Stimulated activated CD4-positive, alpha-beta T cell treated with anti-CD3 and anti-CD28 coated beads, Interleukin-1b, Interleukin-23, amount 100 ng/mL, for 24 hours (primary cell): ENCODE measurements at places on chromosomes 16 and 17.
A peak's percentile ranks its signal among the peaks of the same experiment; 100 is the strongest.

DNA sequence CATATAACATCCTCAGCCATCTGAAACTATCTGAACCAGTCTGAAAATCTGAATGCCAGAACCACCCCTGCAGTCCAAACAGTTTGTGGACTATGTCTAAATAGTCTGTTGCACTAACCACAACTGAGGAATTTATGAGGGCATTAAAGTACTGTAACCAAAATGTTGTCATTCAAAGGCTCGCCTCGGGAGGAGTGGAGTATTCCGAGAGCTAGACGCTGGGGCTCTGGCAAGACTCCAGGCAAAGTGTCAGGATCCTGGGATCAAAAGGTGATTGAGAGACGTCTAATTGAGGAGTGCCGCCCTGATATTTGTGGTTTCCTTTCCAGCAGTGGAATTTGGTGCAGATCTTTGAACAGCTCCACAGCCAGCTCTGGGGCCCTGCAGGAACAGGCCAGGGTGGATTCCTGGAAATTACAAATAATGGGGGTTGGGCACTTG is 142.9 kb upstream of the MYOCD start:
- DNase-seq = no peak

GRCh38 chr16:10655415-10655977 is 39.2 kb downstream of the TEKT5 start:
- DNase-seq = no peak

DNA sequence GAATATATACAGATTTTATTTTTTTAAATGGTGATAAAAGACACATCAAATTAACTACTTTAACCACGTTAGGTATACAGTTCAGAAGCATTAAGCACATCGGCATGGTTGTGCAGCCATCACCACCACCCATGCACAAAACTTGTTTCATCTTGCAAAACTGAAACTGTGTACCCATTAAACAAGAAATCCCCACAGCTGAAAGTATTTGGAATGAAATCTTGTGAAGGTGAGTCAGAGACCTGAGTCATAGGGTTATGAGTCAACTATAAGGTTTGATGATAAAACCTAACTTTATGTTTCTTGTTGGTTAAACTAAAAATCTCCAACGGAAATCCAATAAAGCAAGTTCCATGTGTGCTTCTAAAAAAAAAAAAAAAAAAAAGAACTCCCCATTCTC is 561.6 kb upstream of the PSMD7 start:
- no peak for DNase-seq

GRCh38 chr17:63291258-63291657 is 154.8 kb downstream of the CYB561 start:
- DNase-seq = no peak

GRCh38 chr16:4373356-4373908 is 1.8 kb downstream of the VASN start:
- no peak for DNase-seq

GRCh38 chr17:61803796-61804195 is 59.5 kb downstream of the BRIP1 start:
- no peak for DNase-seq

GRCh38 chr17:5798094-5798493 is 213.8 kb upstream of the NLRP1 start:
- no peak for DNase-seq

- DNase-seq = no peak
Observed at GRCh38 chr16:30750876-30751465, 2.7 kb downstream of the PHKG2 start.

GRCh38 chr16:64282181-64282580 is 839.7 kb downstream of the CDH11 start:
- DNase-seq = no peak

DNA sequence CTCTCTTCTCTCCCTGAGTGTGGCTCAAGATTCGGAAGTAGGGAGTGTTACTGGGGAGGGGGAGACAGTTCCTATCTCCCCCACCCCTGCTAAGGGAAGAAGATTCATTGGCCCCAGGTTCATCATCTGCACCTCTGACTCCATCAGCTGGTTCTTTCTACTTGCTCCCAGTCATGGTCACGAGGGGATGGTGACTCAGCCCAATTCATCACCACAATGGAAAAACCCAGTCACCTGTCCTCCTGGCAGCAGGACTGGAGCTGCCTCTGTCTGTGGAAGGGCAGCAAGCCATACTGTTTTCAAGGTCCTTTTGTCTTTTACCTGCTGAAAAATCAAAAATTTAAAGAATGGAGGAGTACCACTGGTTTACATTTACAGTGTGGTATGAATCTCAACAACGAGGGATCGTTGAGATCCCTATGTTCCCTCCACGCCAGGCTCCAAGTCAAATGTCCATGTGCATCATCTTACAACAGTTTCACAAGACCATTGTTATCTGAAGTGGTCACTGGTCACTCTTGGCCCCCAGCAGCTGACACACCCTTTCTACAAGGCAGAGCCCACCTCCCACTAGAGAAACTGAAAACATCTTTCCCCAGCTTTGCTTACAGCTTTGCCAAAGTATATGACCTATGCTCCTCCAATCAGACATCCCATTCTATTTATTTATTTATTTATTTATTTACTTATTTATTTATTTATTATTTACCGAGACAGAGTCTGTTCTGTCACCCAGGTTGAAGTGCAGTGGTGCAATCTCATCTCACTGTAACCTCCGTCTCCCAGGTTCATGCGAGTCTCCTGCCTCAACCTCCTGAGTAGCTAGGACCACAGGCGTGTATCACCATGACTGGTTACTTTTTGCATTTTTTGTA is 40.4 kb upstream of the NDRG4 start:
- DNase-seq = no peak

DNA sequence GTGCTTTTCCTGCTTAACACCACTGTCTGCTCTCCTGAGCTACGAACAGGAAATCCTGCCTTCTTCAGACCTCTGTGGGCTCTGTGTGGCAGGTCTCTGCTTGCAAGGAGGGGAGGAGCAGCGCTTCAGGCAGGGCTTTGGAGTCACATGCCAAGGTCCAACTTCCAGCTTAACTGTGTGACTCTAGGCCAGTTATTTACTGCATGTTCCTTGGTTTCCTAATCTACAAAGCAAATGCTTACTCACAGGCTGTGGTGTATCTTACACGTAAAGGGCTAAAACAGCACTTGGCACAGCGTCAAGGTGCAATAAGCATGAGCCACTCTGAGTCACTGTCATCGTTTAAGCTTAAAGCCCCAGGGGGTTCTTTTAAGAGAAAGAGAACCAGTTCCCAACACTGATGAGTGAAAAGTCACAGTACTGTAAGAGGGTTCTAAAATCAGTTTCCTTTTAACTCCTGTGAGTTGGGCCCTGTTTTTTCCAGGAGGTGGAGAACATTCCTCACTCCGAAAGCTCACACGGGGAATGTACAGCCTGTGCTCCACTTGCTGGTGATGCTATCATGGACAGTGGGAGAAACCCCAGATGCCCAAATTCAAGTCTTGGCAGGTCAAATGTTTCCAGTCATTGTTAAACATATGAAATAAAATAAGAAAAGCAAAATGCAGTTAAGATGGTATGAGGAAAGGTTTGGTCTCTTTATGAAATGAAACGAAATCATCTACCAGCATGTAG is 54.1 kb upstream of the BCAR1 start:
- DNase-seq = peak; percentile 47

DNA sequence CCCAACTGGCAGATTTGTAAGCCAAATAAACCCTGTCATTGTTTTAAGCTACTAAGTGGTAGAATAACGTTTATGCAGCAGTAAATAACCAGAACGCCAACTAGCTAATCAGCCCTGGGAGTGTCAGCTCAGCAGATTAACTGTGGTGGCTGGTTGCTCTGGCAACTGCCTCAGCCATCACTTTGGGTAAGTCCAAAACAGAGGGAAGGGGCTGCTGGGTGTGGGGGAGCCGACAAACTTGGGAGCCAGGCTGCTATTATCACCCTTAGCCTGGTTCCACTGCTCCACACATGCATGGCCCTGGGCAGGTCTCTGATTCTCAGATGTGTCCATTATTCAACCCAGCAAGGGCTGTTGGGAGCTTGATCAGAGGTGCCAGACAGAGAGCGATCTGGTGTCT is 22.2 kb upstream of the RHOT1 start:
- DNase-seq = no peak

- DNase-seq = no peak
Observed at GRCh38 chr17:2235265-2235664, 68.3 kb downstream of the SMG6 start.

DNA sequence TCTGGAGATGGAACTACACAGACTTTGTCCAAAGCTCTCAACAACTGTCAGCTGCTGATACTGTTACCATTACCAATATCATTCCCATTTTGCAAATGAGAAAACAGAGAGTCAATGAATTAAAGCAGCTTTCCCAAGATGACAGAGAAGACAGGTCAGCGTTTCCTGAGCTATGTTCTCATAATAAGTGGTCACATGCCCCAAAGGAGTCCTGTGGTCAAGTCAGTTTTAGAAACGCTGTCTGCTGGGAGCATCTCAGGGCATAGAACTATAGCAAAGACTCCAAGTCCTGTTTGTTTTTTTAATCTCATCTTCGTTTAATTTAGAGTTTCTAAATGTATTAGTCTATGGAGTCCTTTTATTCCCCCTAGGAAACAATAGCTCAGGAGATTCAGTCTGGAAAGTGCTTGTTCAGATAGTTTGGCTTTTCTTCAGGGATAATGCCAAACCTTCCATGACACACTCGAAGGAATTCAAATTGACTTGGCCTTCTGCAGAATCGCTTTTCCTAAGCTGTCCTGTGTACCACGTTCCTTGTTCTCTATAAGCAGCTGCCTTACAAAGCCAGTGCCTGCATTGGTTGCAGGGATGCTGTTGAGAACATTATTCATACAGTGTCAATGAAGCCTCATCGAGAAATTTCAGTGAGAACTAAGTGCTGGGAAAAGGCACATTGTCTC is 12.1 kb downstream of the CCDC42 start:
- no peak for DNase-seq

GRCh38 chr17:60640503-60640902 is 37.1 kb upstream of the BCAS3 start:
- no peak for DNase-seq

DNA sequence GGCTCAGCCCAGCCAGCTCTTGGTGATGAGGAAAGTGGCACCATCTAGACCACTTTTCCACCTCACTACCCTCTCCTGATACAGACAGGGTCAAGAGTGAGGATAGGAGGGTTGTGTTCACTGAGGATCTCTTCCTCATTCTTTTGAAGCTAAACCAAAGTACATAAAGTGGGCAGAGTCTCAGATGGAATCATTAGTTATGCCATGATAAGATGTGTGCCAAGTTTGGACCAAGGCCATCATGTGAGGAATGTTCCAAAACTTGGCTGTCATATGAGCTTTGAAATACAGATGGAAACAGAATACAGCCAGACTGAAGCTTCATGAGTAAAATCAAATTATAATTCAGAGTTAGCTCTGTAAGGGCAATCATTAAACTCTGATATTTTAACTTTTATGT is 37.2 kb downstream of the ACSM1 start:
- DNase-seq = no peak

DNA sequence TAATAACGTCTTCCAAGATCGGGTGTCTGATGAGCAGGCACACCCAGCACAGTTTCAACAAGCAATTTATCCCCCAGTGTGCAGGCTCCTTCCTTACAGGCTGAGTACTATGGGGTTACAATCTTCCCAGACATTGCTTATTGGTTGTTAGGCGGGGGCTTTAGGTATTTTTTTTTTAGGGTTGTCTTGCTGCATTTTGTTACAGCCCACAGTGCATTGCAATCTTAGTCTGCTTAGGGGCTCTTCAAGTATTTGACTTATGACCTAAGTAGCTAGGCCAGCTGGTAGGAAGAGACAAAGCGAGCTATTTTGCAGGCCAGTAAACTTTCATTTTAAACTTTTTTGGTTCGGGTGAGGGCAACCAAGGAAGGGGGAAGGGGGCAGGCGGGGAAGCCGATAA is 5.8 kb downstream of the PLD6 start:
- no peak for DNase-seq

DNA sequence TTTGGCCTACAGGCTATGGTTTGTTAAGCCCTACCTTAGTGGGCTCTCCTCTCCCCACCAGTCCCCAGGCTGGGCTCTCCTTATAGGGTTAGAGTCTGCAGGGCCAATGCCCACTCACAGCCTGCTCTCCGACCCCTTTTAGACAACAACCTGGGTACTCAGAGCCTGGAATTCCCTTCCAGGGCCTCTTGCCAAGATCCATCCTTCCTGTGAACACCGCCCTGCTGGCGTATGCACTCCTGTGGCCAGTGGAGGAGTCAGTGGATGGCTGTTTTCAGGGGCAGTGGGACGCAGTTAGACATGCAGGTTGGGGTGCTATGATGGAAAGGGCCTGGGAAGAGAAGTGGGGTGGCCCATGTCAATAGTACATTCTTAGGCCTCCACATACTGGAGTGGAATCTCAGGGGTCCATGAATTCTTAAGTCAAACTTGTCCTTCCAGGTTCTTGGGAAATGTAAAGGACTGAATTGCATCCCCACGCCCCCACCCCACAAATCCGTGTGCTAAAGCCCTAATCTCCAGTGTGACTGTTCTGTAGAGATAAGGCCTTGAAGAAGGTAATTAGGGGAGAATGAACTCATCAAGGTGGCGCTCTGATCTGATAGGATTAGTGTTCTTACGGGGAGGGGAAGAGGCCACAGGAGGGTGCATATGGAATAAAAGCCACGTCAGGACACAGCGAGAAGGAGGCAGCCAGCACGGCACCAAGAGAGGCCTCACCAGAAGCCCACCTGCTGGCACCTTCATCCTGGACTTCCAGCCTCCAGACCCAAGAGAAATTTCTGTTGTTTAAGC is 81.6 kb upstream of the CACNG5 start:
- DNase-seq = no peak

DNA sequence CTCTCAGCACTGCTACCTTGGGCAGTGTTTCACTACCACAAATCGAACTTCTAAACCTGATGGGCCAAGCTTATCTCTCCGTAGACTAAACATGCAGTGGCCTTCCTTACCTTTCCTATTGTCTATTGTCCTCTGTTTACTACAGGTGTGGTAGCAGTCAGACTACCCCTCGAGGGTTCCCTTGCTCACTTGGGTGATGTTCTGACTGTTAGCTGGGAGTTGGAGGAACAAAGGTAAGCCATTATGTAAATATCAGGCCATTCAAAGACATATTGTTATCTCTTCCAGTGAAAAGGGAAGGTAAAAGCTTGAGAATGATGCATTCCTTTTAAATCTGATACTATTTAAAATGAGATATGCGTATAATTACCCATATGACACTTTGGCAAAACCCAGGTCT is 828.3 kb upstream of the EEF2KMT start:
- no peak for DNase-seq

DNA sequence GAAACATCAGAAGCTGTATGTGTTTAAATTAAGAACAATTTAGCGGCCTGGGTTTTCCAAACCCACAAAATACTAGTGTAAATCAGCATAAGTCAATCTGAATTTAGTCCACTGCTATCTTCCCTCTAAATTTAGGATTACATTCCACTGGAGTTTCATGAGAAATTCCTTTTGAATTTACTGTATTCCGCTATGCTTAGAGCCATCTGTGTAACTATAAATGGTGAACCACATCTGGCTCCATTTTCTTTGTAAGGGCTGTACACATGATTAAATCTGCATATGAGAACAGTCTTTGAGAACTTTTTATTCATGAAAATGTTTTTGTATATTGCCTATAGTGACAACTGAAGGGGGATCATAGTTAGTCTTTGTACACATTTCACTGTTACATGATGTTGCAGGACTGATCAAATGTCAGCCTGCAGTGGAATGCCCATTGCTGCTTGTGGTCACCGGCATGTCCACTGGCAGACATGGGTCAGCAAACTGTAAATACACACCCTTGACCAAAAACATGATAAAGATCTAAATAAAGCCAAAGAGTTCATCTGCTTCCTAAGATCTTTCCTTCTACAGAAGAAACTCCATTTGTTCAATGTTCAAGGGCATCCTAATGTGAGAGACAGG is 36.8 kb downstream of the RPGRIP1L start:
- no peak for DNase-seq

- DNase-seq = no peak
Observed at GRCh38 chr16:77987810-77988209, 34.5 kb upstream of the CLEC3A start.

GRCh38 chr16:51071326-51071725 is 79.7 kb downstream of the SALL1 start:
- DNase-seq = no peak
